ENCODE measurements at places on chromosomes 2 and 18. TPM values are rescaled to one million over a fixed set of nuclear protein-coding genes. Genes with fewer than 3 reads are reported as not detected.

The HOXD13 gene
- total RNA-seq: not detected

The SERPINB2 gene
- not detected for total RNA-seq

The NT5DC4 gene
- total RNA-seq: not detected

The RGPD8 gene
- total RNA-seq: 9.0 TPM

The TDRD15 gene
- not detected for total RNA-seq

The IL36B gene
- not detected for total RNA-seq

The CDH19 gene
- total RNA-seq: not detected
